Muscle of leg (tissue), 16 donors: ENCODE measurements at places on chromosomes 12 and 14.

GRCh38 chr12:69698054-69698453 is 1.0 kb downstream of the BEST3 start:
- DNase-seq = no peak

- DNase-seq = peak; percentile 61
Observed at GRCh38 chr14:25400607-25401206, 350.8 kb upstream of the STXBP6 start.

GRCh38 chr12:176321-177181 is 37.4 kb downstream of the SLC6A12 start:
- DNase-seq = peak; percentile 62

DNA sequence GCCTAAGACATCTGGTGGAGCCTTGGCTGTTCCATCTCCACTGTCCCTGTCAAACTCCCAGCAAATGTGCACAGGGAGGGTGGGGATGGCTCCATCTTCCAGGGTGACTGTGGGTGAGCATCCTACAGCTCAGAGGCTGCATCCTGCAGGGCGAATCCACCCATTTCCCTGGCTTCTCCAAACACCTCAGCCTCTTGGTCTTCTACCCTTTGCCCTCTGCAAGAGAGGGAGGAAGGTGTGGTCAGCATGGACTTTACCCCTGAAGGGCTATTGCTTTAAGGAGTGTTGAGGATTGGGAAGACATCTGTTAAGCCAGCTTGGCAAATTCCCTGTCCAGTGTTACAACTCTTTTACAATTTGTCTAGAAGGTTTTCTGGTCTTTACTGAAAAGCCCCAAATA is 23.1 kb upstream of the DGLUCY start:
- no peak for DNase-seq

DNA sequence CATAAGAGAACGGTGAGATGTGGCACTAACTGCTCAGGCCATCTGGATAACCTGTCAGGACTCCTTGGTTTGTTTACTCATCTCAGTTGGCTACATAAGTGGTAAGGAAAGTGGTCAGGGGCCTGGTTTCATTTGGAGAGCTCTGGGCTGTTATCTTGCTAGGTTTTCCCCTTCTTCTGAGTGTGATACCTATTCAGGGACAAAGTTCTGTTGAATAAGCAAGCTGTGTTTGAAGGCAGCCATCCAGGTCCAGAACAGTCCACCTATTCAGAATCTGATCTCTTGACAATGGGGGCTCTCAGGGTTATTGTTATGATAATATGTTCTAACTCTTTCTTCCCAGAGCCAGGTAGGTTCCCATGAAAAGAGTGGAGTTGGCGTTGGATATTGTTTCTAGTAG is 194.9 kb downstream of the PAH start:
- DNase-seq = no peak

DNA sequence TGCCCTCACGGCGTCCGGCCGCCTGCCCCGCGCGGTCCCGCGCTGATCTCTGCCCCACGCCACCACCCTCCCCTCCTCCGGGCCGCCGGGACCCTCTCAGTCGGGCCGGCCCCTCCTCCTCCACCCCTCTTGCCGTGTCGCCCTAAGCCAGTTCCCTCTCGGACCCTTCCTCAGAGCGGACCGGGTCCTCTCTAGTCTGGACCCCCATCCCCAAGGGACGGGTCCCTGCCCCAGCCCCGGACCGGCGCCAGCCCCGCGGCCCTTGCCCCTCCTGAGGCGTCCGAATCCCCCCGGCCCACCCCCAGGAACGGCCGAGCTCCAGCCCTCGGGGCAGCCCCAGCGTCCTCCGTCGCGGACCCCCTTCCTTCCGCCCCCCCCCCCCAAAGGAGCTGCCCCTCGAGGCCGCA is 485 bp downstream of the PPP4R4 start:
- DNase-seq = no peak

DNA sequence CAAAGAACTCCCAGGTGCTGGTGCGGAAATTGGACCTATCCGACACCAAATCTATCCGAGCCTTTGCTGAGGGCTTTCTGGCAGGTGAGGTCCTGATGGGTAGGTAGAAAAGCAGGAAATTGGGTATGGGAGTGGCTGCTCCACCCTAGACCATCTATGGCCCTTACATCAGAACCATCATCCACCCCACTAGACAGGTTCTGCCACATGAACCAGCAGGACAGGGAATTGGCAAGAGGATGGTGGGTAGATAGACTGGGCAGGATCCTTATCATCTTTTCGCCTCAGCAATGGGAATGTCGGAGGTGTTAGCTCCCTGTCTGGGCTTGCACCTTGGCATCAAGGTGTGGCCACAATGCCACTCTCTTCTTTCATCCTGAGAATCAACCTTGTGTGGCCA is 23.5 kb downstream of the RDH12 start:
- no peak for DNase-seq

- DNase-seq = no peak
Observed at GRCh38 chr14:70755655-70756054, 53.7 kb downstream of the MAP3K9 start.

GRCh38 chr12:48998497-48999353 is 450 bp downstream of the DDN start:
- peak; percentile 51 for DNase-seq

DNA sequence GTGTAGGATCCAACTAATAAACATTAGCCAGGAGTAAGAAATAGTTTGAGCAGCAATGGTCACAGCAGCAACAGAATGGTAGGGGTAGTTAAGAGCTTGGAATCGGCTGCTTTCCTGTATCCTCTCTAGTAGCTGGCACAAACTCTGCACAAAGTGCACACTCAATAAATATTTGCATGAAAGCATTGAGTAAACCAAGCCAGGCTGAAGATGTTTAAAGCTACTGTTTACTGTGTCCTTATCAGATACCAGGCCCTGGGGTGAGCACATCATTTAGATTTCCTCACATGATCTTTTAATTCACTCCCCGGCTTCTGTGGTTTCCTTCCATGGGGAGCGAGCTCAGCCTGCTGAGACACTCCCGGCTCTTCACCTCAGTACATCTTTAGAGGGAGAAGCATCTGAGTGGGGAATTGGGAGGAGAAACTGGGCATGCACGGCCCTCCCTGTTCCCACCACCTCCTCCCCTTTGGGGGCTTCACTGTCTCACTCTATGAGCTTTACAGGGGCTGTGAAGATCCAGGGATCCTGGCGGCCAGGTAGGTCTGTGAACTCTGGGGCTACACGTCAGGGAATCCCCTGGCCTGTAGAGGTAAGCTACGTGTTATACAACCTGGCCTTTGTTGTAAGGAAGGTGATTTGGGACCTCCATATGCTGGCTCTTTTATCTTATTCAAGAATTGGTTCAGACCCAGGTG is 107.2 kb upstream of the VASH1 start:
- DNase-seq = no peak

DNA sequence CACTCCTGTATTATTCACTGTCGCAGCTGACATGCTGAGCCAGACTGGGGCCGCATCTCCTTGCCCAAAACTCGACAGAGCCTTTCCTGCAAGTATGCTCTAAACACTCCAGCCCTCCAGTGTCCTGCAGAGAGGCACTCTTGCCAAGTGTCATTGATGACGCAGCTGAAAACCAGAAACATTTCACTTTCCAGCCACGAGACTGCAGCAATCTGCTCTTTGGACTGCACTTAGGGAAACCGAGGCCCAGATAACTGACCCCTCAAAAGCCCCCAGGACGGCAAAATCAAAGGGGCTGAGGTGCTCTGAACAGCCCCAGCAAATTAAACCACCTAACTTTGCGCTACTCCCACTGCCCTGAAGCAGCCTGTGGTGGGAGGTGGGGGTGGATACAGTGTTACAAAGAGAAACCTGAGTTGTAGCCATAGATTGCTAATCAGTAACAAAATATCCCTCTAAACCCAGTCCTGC is 2.6 kb downstream of the CCDC85C start:
- peak; percentile 57 for DNase-seq
